Stimulated activated CD8-positive, alpha-beta memory T cell treated with anti-CD3 and anti-CD28 coated beads, Interleukin-2, amount 100 ng/mL, for 48 hours (primary cell): ENCODE measurements at places on chromosomes 3 and 15.

- no peak for DNase-seq
Measured at GRCh38 chr3:99877031-99877579, 59.4 kb downstream of the CMSS1 start.

DNA sequence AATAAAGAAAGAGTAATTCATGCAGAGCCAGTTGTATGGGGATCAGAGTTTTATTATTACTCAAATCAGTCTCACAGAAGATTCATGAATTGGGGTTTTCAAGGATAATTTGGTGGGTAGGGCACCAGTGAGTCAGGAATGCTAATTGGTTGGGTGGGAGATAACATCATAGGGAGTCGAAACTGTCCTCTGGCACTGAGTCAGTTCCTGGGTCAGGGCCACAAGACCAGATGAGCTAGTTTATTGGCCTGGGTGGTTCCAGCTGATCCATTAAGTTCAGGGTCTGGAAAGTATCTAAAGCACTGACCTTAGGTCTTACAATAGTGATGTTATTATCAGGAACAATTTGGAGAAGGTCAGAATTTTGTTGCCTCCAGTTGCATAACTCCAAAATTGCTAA lies 998.6 kb upstream of the EPHA6 start:
- no peak for DNase-seq

DNA sequence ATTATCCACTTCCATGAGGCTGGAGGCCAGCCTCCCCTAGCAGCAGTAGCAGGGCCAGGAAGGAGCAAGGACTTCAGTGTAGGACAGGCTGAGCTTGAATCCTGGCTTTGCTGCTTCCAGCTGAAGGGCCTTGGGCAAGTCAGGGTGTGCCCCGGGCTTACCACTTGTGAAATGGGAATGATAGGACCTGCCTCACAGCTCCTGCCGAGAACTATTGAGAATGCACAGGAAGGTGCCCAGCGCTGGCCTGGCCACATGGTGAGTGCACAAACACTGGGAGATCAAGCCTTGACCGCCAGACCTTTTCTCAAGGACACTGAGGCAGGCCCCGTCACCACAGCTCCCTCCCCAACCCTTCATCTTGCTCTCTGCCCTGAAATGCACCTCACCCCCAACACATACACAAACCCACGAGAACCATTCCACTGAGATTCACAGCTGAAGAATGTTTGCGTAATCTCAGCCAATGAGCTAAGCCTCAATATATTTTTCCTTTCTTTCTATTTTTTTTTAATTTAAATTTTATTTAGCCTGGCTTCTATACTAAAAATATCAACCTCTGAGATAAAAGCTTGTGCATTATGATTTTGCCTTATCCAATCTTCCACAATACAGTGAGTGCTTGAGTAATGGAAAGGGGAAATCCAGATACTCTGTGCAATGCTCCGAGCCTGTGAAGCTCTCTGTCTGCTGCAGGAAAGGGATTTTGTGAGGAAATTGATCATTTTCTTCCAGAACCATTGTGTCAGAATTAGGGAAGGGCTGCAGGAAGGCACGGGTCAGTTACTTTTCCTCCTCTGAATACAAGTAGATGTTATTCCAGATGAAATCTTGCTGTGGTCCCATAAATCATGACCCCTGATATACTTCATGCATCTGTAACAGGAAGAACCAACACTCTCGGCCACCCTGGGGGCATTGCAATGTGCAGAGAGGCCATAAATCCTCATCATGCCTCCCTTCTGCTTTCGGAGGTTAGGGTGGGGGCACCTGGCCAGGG lies 193.9 kb downstream of the TLE3 start:
- DNase-seq = no peak

GRCh38 chr3:133248389-133248788 lies 151.5 kb upstream of the BFSP2 start:
- no peak for DNase-seq
